Neural crest cell (in vitro differentiated cells): ENCODE measurements at places on chromosomes 1 and 21. TPM values are rescaled to one million over a fixed set of nuclear protein-coding genes. Genes with fewer than 3 reads are reported as not detected.

DNA sequence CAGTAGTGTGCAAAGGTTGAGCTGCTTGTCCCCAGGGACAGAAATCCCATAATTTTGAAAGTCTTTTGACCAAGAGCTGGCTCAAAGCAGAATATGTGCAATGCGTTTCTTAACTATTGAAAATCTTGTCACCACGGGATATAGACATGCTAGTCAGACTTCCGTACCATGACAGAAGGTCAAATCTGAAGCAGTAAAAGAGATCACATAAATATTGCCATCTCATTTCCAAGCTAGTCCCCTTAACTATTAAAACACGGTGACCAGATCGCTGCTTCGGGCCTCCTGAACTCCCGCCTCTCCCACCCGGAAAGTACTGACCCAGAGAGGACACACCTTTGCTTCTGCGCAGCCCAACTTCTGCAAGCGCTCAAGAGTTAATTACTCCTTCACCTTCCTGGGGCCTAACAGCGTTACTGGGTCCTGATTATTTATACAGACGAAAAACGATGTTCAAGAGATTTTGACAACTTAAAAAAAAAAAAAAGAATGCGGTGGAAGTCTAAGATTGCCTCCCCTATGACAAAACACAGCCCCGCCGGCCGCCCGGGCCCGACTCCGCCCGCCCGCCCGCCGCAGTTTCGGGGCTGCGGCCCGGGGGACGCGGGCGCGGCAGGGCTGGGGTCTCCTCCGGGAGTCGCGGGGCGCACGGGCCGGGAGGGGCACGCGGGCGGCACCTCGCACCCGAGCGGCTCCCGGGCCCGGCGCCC is 692 bp downstream of the SORT1 start:
- H3K4me1 ChIP-seq = peaks cover 66% of the 10 kb centered on the region
- peak overlapping the region; percentile 96 for H3K4me3 ChIP-seq
- no peak overlapping the region for H3K27ac ChIP-seq
- H3K27me3 ChIP-seq = peaks cover 4% of the 10 kb centered on the region
- no peak for DNase-seq

The RGS1 gene
- not detected in 2 replicates for total RNA-seq

GRCh38 chr1:84361796-84362195 is 36.5 kb upstream of the DNASE2B start:
- H3K4me3 ChIP-seq = no peak overlapping the region
- H3K27me3 ChIP-seq = no peaks in the 10 kb centered on the region
- H3K27ac ChIP-seq = no peak overlapping the region
- no peak for DNase-seq

DNA sequence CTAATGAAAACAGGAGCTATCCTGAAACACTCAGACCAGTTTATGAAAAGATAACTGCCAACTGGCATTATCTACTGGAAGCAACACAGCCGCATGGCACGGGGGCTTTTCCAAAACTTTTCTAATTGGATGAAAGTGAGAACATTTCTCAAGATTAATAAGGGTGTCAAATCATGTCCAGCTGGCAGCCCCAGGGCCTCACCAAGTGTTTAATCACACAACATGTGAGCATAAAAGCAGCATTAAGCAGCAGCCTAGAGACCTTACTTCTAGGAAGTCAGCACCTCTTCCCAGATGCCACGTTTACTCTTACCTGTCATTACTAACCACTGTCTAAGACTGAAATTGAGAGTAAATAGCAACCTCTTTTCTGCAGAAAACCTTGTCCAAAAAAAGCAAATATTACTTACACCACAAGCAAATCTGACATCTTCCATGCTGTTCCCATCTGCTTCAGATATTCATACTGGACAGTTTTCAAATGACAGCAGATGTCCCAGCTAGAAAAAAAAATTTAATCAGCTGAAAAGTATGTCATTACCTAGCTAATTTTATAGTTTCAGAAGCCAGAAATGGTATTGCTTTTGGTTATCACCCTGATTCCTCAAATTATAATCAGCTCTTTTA is 341.5 kb upstream of the ZP4 start:
- H3K36me3 ChIP-seq = no peaks in the 10 kb centered on the region
- no peaks in the 10 kb centered on the region for H3K27me3 ChIP-seq
- no peak overlapping the region for H3K4me3 ChIP-seq
- no peak for DNase-seq
- no peak overlapping the region for H3K27ac ChIP-seq

- no peak for DNase-seq
- no peaks in the 10 kb centered on the region for H3K36me3 ChIP-seq
- H3K4me3 ChIP-seq = no peak overlapping the region
- peaks cover 4% of the 10 kb centered on the region for H3K4me1 ChIP-seq
Observed at GRCh38 chr1:193753038-193753756, 566.8 kb upstream of the B3GALT2 start.

The ERRFI1 gene
- total RNA-seq = 23.3 and 24.0 TPM in 2 replicates

The TARDBP gene
- 253 and 268 TPM in 2 replicates for total RNA-seq

DNA sequence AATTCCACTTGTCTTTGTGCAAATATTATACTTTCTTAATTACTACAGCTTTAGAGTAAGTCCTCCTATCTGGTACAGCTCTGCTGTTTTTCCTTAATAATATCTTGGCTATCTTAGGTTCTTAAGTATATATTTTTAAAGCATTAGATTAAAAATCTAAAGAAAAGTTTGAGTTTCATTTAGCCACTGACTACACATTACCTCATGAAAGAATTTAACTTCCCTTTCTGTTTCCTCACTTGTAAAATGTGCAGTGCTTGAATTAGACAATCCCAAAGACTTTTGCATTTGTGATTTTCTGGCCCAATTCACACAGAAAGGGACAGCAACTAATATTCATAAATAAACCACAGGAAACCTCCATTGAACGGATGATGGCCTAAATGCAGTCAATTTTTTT is 126.4 kb upstream of the SAMSN1 start:
- no peak overlapping the region for H3K4me3 ChIP-seq
- no peak for DNase-seq
- no peak overlapping the region for H3K27ac ChIP-seq

- DNase-seq = no peak
- H3K4me1 ChIP-seq = peaks cover 28% of the 10 kb centered on the region
- peak overlapping the region; percentile 96 for H3K4me3 ChIP-seq
- no peak overlapping the region for H3K27ac ChIP-seq
- H3K36me3 ChIP-seq = peaks cover 21% of the 10 kb centered on the region
Observed at GRCh38 chr1:224185208-224185607, 2.2 kb downstream of the DEGS1 start.

DNA sequence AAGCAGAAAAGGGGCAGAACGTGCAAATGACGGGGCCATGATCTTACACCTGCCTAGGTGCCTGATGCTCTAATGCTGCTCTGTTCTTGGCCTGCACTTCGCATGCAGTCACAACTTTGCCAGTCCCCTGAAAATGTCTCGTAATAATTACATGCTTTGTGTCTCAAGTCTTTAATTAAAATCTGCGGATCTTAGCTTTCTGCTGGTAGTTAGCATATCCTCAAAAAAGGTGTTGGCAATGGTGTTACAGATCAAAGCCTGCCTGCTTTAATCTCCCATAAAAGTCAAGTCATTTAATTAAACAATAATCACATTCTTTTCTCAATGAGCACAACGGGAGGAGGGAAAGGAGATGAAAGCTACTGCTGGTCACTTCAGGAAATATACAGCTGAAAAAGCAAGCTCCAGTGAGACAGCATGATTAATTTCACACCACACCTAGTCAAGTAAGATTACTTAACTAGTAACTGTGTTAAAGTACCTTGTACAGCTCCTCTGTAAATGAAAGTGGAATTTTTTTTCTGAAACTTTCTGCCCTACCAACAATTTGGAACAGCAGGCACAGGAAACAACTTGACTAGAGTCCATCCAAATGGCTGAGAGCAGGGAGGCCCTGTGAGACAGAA is 45.8 kb downstream of the STX6 start:
- H3K36me3 ChIP-seq = peaks cover 39% of the 10 kb centered on the region
- no peak for DNase-seq

DNA sequence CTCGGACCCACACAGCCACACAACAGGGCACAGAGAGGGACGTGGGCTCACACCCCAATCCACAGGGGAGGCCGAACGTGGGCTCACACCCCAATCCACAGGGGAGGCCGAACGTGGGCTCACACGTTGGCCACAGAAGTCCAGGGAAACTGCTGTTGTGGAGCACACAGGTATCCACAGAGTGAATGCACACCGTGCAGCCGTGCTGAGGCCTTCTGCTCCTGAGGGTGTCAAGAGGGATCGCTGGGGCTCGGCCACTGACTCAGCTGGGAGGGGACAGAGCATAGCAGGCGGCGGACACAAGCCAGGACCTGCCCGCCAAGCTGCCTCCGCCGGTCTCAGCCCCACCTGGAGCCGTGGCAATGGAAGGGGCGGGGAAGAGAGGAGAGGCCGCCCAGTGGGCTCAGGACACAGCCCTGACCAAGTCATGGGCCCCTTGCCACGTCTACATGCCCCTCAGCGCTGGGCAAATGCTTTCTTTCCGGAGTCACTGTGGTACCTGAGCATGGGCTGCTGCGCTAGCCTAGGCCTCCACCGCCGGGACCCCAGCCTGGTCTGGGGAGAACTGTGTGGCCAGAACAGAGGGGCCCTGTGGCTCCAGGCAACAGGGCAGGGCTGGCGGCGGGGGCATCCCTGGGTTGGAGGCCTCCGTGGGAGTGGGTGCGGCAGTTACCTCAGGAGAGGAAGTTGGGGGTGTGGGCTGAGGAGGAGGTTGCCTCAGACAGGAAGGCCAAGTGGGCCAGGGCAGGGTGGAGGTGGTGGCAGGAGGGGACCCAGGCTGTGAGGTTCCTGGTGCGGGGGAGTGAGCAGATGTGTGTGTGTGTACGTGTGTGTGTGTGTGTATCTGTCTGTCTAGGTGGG is 1.2 kb downstream of the SYTL1 start:
- H3K27me3 ChIP-seq = peaks cover 16% of the 10 kb centered on the region
- H3K4me3 ChIP-seq = peak overlapping the region; percentile 4
- no peak for DNase-seq

DNA sequence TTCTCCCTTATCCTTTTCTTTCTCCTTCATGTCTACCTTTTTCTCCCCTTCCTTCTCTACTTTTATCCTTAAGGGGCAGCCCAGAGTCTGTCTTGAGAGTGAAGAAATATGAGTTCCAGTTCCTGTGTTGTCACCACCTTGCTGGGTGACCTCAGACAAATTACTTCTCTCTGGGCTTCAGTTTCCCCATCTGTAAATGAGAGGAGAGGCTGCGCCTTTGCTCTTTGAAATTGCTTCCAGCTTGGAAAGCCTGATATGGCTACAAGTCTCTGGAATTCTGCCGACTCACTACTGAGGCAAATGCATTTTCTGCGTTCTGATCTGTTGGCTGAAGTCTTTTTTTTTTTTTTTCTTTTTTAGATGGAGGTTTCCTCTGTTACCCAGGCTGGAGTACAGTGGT is 119.2 kb downstream of the SYF2 start:
- H3K27me3 ChIP-seq = peaks cover 53% of the 10 kb centered on the region
- H3K36me3 ChIP-seq = peaks cover 6% of the 10 kb centered on the region
- H3K4me3 ChIP-seq = no peak overlapping the region
- H3K27ac ChIP-seq = no peak overlapping the region
- DNase-seq = no peak

- H3K27ac ChIP-seq = no peak overlapping the region
- peaks cover 9% of the 10 kb centered on the region for H3K4me1 ChIP-seq
- no peaks in the 10 kb centered on the region for H3K27me3 ChIP-seq
- no peak for DNase-seq
- H3K36me3 ChIP-seq = no peaks in the 10 kb centered on the region
Observed at GRCh38 chr1:167541610-167542009, 12.0 kb downstream of the CREG1 start.

The PPFIA4 gene
- 2.6 and 5.0 TPM in 2 replicates for total RNA-seq

DNA sequence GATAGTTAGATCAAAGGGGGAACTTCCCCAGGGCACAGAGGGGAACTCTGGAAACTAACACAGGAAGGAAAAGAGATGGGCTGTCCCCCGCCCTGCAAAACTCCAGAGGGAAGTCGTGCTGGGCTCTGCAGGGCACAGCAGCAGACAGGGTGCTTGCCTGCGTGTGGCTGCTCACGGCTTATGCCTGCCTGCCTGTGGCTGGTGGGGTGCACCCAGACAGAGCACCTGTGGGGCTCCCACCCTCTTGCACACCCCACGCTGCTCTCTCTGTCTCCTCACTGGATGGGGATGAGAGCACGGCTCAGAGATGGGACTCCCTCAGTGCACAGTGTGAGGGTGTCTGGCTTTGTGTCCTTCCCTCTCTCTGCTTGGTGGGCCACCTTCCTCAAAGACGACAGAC is 13.5 kb upstream of the ETV3L start:
- no peaks in the 10 kb centered on the region for H3K36me3 ChIP-seq
- H3K4me3 ChIP-seq = no peak overlapping the region
- H3K4me1 ChIP-seq = peaks cover 37% of the 10 kb centered on the region
- H3K27ac ChIP-seq = peak overlapping the region; percentile 75
- peaks cover 13% of the 10 kb centered on the region for H3K27me3 ChIP-seq

The RGS5 gene
- 2.8 and 4.5 TPM in 2 replicates for total RNA-seq

DNA sequence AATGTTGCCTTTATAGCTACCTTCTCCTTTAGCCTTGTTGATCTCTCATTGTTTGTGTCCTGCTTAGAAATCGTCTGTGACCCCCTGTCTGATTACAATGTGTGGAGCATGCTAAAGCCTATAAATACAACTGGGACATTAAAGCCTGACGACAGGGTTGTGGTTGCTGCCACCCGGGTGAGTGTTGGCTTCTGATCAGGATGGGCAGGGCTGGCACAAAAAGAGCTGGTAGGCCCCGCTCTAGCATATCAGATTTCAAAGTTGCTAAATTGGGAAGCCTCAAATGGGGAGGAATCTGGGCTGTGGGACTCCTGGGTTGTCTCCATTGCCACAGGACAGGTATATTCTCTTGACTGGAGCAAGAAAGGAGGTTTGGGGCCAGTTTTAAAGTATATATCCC is 8.4 kb downstream of the NCSTN start:
- no peaks in the 10 kb centered on the region for H3K4me1 ChIP-seq
- no peak overlapping the region for H3K4me3 ChIP-seq
- DNase-seq = no peak
- no peak overlapping the region for H3K27ac ChIP-seq
- H3K27me3 ChIP-seq = no peaks in the 10 kb centered on the region

GRCh38 chr1:234866007-234866866 is 256.3 kb upstream of the IRF2BP2 start:
- H3K27me3 ChIP-seq = no peaks in the 10 kb centered on the region
- H3K27ac ChIP-seq = no peak overlapping the region
- no peak overlapping the region for H3K4me3 ChIP-seq
